Lung microvascular endothelial cell (primary cell): ENCODE measurements at places on chromosomes 6 and 20.

GRCh38 chr6:72788188-72788587, 166.3 kb downstream of the KCNQ5 start:
- no peak for DNase-seq

- no peak for DNase-seq
These were observed 769.1 kb downstream of the QKI start for GRCh38 chr6:164183556-164184123.

DNA sequence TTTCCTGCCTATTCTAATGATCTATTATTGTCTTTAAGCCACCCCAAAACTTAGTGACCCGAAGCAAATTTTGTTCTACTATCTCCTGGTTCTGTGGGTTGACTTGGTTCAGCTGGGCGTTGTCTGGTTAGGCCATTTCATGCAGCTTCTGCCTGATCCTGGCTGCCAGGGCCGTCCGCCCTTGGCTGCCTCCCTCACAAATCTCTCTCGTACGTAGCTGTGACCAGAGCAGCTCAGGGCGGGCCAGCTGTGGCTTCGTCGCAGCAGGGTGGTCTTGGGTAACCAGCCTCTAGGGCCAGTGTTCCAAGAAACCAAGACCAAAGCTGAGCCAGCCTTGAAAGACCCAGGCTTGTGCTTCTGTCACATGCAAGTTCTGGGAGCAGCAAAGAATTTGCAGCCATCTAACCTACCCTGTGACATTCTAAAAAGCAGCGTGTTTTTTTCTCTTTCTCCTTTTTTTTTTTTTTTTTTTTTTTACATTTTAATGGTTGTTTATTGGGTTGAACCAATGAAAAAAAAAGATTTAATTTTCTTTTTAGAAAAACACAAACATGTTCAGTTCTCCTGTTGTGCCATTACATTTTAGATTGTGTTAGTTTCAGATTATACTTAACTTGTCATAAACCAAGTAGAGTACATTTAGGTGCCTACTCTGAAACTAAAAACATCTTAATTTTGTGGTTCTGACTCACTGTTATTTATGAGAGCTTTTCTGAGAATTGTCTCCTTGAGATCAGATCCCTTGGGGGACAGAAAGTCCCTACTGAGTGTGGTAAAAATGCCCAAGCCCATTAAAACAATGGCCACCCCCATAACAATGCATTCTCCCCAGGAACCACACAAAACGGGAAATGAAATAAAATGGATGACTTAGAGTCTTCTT, 83.9 kb downstream of the ZDHHC14 start:
- DNase-seq, result no peak

GRCh38 chr20:57161478-57162361, 104.7 kb downstream of the BMP7 start:
- DNase-seq, result no peak

GRCh38 chr6:127053032-127053874, 65.2 kb upstream of the RSPO3 start:
- DNase-seq, result no peak

DNA sequence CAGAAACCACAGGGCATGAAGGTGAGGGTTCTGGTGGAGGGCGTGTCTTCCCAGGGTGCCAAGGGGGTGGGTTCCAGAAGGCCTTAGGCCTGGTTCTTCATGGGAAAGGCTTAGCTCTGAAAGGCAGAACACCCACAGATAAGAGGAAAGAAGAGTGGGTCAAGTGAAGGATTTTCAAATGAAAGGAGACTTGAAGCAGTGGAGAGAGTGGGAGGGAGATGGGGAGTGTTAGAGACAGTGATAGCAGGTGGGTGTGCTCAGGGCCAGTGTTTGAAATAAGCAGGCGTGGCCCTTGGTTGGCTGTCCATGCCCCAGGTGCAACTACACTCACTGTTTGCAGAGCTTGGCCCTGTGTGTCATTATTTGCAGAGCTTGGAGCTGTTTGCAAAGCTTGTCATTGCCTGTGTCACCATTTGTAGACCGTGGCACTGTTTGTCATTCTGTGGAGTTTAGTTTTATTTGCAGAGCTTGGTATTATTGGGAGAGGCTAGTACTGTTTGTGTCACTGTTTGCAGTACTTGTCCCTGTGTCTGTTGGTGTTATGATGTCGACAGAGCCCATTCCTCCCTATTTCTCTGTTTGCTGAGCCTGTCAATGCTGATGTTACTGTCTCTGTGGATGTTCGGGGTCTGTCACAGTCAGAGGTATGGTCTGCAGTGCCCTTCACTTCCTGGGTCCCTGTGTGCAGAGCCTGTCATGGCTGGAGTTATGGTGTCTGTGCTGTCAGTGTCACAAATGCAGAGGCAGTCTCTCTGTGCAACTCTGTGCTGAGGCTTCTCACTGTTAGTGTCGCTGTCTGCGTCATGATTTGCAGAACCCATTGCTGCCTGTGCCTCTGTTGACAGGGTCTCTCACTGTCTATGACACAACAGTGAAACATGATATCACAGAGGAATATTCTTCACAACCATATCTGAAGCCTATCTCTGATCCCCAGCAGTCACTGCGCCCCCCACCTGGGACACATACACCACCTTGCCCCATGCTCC, 127.7 kb upstream of the LRFN2 start:
- no peak for DNase-seq

DNA sequence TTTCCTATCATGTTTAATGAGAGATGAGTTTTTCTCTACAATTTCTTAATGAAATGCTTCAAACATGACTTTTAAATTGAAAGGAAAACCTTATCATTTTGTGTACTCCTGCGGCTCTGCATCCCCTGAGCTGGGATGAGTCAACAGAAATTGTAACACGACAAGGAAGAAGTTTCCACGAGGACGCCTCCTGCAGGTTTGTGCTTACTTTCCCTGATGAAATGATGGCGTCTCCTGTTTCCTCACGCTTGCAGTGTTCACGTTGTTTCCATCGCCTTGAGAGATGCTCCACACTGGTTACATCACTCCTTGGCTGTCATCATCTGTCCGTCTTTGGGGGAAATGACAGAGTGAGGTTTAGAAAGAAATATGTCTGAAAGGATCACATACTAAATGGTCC, 233.7 kb upstream of the ZFP64 start:
- no peak for DNase-seq

DNA sequence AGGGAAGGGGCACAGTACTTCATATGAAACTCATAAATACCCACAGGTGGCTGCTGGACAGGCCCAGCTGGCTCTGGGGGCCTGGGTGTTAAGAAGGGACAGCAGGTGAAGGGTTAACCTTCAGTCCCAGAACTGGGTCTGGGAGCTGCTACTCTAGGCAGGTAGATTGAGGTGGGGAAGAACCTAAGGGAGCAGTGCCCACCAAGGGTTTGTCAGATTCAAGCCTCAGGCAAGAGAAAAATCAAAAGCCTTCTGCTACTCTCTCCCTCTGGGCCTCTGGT, 5.6 kb downstream of the RPL10A start:
- DNase-seq, result no peak

- no peak for DNase-seq
These were observed 24.1 kb downstream of the DEK start for GRCh38 chr6:18240230-18240629.

- no peak for DNase-seq
These were observed 3.4 kb downstream of the EGFL8 start for GRCh38 chr6:32167761-32168262.
